ENCODE measurements at places on chromosomes 5 and 9.

DNA sequence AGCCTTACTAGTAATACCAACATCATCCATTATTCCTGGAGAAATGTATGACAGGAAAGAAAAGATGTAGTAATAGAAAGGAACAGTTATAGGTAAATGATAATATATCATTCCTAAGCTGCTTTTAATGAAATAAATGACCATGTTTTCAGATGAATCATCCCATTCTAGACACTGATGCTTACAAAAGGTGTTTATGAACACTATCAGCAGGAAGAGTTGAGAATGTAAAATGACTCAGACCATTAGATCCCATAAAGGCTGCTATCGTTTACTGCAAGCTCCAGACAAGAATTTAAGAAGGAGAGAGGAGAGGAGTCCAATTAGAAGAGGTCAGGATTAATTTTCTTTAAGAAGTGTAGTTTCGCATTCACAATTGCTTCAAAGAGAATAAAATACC is 1033.5 kb downstream of the EFNA5 start:
- no peak for DNase-seq

DNA sequence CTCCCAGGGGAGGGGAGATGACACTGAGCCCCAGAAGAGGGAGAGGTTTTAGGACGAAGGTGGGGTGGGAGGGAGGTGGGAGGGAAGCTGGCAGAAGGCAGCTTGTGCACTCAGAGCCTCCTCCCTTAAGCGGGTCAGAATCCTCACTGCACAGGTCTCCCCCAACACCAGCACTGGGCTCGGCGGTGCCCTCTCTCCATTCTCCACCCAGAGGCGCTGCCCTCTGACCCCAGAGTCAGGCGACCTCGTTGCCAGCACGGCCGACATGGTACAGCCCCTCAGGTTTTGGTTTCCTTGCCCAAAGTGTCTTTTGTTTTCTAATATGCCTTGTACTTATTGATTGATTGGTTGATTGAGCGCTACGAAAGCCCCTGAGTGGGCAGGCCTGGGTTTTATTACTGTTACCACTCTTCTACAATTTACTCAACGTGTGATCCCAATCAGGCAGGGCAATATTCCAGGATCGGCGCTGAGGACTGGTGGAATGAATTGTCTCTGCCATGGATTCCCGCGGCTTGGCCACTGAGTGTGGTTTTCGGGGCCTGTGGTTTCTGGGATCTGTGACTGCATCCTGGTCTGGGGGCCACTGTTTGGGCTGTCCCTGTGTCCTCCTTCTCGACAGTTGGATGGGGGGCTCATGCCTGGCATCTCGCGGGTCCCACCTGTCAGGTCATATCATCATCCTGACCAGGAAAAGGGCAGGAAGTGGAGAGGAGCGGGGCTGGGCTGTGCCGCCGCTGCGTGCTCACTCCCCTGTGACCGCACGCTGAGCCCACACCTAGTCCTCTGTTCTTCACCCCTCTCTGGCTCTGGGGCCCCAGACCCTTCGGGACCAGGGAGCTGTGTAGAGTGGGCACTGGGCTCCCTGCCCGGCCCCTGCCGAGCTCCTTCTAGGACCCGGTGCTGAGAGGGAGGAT is 9.6 kb upstream of the FCN2 start:
- DNase-seq = no peak

DNA sequence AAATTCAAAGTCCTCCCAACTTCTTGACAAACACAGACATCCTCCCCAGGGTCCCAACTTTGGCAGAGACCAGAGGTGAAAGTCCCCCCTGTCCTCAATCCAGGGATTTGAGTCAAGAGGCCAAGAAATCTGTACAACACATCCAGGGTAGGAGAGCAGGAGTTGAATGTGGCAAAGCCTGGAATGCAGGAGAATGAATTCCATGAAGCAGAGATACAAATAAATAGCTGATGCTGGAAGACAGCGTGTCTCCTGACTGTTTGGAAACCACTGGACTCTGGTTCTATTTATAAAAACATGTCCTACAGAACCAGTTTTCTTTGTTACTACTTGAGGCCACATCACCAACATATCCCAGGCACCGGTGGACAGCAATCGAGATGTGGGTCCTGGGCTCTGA is 43.7 kb upstream of the SLIT3 start:
- DNase-seq = no peak

GRCh38 chr9:124699575-124699974 is 71.5 kb downstream of the NR6A1 start:
- no peak for DNase-seq

DNA sequence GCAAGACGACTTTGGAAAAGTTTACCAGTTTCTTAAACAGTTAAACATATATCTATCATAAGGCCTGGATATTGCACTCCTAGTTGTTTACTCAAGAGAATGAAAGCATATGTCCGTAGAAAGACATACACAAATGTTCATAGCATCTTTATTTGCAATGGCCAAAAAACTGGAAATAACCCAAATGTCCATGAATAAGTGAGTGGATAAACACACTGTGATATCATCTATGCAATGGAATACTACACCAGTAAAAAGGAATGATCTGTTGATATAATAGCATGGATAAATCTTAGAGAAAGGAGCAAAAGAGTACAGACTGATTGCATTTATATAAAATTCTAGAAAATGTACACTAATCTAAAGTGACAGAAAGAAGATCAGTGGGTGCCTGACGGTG is 28.0 kb upstream of the VCAN start:
- no peak for DNase-seq

DNA sequence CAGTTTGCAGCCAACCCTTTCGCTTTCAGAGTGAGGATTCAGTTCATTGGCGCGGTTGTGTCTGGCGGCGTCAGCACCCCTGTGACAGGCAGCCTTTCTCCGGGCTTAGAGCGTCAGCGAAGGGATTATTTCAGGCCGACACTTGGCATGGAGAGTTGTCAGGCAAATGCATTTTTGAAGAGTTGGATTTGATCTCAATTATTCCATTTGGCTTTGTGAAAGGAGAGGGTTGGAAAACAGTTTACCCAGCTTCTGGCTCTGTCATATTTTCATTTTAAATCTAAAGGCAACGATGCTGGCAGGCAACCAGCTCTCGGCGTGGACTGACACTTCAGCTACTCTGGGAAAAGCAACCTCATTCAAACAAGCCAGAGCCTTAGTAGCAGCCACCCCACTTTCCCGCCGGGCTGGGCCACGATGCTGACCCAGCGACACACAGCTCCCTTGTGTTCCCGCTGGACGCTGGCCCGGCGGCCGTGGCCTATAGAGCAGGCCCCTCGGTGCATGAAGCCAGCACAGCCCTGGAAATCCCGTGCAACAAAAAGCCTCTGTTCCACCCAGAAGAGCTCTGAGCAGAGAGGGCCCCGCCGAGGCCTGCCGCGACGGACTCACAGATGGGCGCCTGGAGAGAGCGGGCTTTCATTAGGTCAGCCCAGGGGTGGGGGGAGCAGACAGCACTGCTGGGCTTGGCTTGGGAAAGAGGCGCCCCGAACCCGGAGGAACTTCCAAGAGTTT is 28.9 kb upstream of the LPCAT1 start:
- no peak for DNase-seq

DNA sequence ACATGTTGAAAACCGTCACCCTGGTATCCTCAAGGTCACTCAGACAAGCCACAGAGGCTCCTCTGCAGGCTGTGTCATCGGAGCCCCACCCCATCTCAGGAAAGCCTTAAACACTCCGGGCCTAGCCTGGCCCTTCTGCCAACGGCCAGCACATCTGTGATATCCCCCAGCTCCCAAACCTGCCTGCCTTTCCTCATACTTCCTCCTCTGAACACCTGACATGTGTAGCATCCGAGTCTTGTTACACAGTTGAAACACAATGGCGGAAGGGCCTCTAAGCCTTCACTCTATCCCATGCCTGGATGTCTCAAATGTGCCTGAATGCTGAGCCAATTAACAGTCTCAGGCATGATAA is 32.9 kb upstream of the TGFBR1 start:
- DNase-seq = no peak

GRCh38 chr9:135372036-135372435 is 107.5 kb upstream of the PPP1R26 start:
- DNase-seq = no peak

DNA sequence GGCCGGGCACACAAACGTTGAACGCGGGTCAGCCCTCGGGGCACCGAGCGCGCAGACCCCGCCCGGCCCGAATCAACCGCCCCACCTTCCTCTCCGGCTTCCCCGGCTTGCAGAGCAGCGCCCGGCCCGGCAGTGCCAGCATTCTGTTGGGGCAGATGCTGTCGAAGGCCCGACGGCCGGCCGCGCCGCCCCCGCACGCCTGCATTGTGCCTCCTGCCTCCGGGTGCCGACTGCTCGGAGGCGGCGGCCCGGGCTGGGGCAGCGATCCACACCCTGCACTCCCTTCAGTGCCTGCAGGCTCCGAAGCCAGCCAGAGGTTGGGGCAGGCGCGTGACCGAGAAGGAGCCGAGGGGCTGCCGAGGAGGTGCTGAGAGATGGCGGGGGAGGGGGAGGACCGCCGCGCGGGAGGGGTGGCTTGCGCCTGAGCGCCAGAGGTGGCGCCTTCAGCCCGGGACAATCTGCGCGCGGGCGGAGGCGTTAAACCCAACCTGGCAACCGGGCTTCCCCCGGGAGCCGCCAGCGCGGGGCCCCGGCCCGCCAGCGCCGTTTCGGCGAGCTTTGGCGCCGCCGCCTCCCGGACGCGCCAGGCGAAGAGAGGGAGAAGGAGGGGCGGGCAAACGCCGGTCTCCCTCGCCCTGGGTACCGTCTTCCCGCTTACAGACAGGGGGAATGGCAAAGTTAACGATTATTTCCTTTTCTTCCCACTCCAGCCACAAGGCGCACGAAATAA is at the start of gene MCIDAS:
Gene MCIDAS, minus strand, starts transcription at position 382 of the 730 bp plus-strand sequence. Its CDS starts 177 bp downstream, at position 205.
- no peak for DNase-seq

GRCh38 chr5:126647071-126647470 is 46.3 kb downstream of the PHAX start:
- DNase-seq = no peak

- DNase-seq = no peak
These were observed 194.9 kb upstream of the ZNF608 start for GRCh38 chr5:124941051-124942049.

GRCh38 chr9:112654282-112654681 is 63.6 kb downstream of the INIP start:
- no peak for DNase-seq

- DNase-seq = no peak
These were observed 86.8 kb downstream of the LHX2 start for GRCh38 chr9:124098141-124098905.

GRCh38 chr5:141363952-141364660 is at the start of gene PCDHGA5:
Gene PCDHGA5, plus strand, starts transcription at chr5:141364162. Its CDS starts 169 bp downstream, at chr5:141364331.
- DNase-seq = no peak

DNA sequence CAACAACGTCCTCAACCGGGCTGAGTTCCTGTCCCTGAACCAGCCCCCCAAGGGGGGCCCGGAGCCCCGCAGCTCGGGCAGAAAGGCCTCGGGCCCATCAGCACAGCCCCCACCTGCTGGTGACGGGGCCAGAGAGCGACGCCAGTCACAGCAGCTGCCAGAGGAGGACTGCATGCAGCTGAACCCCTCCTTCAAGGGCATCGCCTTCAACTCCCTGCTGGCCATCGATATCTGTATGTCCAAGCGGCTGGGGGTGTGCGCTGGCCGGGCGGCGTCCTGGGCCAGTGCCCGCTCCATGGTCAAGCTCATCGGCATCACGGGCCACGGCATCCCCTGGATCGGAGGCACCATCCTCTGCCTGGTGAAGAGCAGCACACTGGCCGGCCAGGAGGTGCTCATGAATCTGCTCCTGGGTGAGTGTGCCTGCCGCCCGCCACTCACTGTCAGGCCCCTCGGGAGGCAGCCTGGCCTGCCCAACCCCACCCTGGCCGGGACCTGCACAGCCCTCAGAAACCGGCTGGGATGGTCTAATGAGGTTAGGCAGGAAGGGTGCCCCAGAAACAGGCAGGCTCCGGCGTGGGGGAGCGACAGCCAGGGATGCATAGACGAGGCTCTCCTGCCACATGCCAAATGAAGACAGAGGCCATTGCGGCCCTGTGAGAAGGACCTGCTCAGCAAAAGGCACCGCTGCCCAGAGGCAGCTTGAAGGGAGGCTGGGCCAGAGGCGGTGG is 678 bp downstream of the PLPP7 start:
- DNase-seq = no peak

DNA sequence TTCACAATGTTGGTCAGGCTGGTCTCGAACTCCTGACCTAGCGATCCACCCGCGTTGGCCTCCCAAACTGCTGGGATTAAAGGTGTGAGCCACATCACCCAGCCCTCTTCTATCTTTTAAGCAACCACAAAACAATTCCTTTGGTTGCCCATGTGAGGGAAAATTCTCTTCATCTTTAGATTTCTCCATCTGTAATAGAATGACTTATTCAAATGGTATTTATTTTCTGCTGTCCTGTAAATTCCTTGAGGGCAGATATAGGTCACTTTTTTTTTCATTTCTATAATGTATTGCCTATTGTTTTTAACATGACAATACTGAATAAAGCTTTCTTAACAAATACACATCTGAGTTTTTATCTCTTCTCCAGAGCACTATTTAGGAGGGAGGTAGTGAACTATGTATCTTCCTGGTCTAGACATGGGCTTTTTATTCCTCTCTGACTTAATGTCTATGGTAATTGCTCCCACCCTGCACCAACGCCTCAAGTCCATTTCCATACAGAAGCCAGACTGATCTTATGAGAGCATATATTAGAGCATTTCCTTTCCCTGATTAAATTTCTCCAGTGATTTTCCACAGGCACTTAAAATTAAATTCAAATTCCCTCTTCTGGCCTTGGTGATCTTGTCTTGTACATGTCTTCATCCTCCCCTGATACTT is 595.6 kb downstream of the CAAP1 start:
- no peak for DNase-seq

DNA sequence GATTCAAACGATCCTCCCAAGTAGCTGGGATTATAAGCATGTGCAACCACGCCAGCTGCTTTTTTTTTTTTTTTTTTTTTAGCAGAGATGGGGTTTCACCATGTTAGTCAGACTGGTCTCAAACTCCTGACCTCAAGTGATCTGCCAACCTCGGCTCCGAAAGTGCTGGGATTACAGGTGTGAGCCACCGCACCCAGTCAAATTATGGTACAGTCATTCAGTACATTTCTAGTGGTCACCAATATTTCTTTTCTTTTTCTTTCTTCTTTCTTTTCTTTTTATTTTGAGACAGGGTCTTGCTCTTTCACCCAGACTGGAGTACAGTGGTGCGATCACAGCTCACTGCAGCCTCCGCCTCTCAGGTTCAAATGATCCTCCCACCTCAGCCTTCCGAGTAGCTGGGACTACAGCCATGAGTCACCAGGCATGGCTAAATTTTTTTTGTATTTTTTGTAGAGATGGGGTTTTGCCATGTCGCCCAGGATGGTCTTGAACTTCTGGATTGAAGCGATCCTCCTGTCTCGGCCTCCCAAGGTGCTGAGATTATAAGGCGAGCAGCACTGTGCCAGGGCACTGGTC is 25.4 kb upstream of the DCP2 start:
- DNase-seq = no peak

GRCh38 chr9:107345327-107345726 is 62.2 kb downstream of the RAD23B start:
- no peak for DNase-seq

- no peak for DNase-seq
These were observed 151.4 kb downstream of the ICE1 start for GRCh38 chr5:5573798-5574380.

GRCh38 chr5:141805874-141806595 is 72.2 kb downstream of the PCDH1 start:
- DNase-seq = no peak
